ENCODE measurements at places on chromosomes 5 and 9.

- DNase-seq = no peak
Observed at GRCh38 chr5:154698763-154699162, 56.4 kb upstream of the LARP1 start.

DNA sequence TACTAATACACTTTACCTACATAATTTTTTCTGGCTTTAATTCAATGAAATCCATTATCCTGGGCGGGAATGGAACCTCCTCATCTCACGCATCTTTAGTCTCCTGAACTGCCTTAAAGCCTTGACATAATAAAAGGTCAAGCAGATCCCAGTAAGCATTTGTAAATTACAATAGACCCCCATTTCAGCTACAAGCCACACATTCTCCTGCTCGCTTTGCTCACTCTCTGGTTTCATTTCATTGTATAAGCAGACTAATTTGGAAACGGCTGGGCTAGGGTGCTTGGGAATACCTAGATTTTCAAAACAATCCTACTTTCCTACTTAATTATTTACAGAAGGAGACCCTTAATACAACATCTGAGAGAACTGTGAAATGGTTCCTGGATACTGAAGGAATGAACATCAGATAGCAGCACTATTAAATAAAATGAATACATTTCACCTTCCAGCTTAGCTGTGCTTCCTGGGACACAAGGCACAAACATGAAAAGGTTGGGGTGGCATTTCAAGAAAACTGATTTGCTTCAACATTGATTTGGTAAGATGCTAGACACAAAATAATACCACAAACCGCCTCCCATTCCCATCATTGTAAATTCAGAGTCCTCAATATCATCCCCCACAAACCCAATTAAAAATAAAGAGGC, 1.5 kb downstream of the JAKMIP2 start:
- no peak for DNase-seq

DNA sequence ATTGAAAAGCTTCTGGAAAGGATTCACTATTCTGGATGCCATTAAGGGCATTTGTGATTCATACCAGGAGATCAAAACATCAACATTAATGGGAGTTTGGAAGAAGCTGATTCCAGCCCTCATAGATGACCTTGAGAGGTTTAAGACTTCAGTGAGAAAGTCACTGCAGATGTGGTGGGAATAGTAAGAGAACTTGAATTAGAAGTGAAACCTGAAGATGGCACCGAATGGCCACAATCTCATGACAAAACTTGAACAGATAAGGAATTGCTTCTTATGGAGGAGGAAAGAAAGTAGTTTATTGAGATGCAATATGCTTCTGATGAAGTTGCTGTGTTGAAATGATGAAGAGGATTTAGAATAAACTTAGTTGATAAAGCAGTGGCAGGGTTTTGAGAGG, 254.6 kb upstream of the SLC24A2 start:
- DNase-seq = no peak

DNA sequence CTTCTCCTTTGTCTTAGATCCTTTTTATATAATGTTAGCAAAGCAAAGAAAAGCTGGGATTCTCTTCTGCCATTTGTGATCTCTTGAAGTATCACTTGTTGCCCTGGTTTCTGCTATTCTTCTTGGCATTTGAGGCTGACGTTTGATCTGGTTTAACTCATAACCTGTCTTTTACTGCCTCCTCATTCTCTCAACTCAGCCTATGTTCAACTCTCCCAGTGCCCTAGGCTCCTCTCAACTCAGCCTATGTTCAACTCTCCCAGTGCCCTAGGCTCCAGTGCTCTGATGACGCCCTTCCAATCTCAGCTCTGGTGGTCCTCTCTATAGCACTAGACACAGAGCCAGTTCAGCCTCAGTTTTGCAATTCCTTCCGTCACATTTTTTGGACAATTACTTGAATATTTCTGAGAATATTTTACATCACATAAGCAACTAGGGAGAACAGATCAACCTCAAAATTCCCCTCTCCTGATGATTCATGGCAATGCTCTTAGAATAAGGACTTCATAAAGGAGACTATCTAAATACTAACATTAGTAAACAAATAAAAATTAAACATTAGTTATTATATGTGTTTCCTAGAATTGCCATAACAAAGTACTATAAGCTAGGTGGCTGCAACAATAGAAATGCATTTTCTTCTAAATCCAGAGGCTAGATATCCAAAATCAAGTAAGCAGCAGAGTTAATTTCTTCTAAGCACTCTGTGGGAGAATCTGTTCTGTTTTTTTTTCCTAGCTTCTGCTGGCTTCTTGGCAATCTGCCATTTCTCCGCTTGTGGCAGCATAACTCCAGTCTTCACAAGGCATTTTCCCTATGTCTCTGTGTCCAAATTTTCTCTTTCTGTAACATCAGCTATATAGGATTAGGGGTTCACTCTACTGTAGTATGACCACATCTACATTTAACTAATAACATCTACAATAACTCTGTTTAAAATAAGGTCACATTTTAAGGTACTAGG, 662.1 kb upstream of the FTMT start:
- DNase-seq = no peak

DNA sequence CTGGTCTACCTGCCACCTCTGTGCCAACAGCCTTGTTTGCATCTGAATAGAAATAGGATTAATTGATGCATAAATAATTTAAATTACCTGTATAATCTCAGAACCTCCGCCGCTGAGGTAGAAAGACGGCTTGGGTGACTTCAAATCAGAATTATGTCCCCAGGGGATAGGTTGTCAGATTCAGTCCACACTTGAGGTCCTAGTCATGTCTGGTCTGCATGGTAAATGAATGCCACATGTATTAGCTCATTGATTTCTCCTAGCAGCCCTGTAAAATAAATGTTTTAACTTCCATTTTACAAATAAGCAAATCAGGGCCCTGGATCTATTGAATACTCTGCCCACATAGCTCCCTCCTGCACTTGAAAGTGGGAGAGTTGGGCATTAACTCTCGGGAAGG, 368.0 kb upstream of the WWC1 start:
- no peak for DNase-seq

- DNase-seq = no peak
Observed at GRCh38 chr5:80916676-80917075, 43.5 kb upstream of the RASGRF2 start.

GRCh38 chr5:160792281-160792680, 59.7 kb downstream of the ATP10B start:
- DNase-seq = no peak

DNA sequence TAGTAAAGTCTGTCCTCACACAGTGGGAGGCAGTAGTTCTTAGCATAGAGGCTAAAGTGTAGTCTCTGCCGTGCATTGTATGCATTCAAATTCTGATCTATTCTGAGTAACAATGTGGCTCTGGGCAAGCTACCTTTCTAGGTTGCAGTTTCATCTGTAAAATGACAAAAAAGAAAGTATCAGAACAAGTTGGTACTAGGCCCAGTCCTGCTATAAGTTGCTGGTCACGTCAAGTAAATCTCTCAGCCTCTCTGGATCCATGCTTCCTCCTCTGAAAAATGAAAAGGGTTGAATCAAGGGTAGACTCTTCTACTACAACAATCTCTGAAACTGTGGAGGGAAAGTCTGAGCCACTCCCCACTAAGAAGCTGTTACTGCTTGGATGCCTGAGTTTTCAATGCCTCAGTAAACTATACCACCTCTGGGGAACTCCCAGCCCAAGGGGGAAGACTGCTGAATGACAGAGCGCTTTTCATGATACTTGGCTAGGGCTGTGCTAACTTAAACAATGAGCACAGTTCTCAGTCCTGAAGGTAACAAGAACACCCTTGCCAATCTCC, 34.5 kb upstream of the SPARC start:
- no peak for DNase-seq

- no peak for DNase-seq
Observed at GRCh38 chr9:119009249-119009648, 360.0 kb downstream of the BRINP1 start.

- no peak for DNase-seq
Observed at GRCh38 chr9:121273064-121273775, 5.3 kb downstream of the GSN start.

DNA sequence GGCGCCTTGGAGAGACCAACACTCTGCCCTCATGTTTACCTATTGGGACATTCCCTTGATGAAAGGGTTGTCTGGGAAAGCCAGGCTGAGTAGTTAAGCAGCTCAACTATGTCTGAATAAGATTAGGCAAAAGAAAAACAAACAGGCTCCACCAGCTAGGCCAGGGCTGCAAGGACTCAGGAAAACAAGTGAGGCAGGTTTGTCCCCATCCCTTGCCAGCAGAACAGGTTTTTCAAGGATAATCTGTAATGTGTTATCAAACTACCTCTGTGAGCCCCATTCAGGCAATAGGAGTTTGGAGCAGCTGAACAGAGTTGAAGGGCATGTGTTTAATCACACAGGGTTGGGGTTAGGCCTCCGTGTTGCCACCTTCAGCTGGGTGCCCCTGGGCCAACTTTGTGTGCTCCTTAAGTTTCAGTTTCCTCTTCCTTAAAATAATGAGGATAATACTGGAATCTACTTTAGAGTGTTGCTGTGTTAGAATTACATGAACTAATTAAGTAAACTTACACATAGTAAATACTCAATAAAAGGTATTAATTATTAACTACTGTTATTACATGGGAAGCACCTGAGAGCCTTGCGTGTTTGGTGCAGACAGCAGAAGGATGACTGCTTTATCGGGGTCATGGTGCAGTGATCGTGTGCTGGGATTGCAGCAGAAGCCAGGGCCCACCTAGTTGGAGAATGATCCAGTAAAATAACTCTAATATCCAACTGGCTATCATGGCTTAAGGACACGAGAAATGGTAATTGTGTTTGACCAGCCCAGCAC, 72.1 kb upstream of the ATP10B start:
- DNase-seq = no peak

DNA sequence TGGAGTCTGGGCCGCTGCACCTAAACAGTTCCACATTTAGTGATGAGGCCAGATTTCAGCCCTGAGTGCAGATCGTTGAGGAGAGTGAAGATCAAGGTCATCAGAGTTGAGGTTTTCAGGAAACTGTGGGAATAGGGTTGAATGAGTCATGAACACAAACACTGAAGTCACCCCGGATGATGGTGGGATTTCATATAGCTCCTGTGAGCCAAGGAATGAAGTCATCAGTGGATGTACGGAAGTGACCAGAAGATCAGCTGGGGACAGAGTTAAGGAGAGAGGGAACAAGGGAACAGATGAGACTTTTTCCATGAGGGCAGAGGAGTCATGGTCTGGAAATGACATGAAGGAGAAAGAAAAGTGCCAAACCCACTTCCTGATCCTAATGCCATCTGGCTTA, 36.5 kb downstream of the PALM2AKAP2 start:
- DNase-seq = no peak

DNA sequence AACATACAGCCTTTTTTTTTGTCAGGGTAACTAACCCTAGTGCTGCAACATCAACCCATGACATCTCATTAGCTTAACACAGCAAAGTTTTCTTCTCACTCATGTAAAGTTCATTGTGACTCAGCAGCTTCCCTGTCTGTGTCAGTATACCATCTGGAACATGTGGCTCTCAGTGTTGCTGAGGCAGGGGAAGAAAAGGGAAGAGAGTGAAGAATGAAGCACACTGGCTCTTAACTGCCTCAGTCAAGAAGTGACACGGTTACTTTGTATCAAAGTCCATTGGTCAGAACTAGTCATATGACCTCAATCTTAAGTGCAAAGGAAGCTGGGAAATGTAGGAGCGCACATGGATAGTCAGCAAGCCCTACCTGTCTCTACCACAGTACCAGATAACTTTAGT, 185.0 kb upstream of the ELL2 start:
- no peak for DNase-seq

GRCh38 chr5:41795125-41795524, 75.1 kb downstream of the OXCT1 start:
- DNase-seq = no peak

GRCh38 chr9:105662184-105663104, at the start of gene TAL2:
TSS of gene TAL2 (plus strand) at chr9:105662457. CDS start at chr9:105662497, 40 bp downstream.
- DNase-seq = no peak

- no peak for DNase-seq
Observed at GRCh38 chr5:8981496-8981895, 564.4 kb downstream of the SEMA5A start.

DNA sequence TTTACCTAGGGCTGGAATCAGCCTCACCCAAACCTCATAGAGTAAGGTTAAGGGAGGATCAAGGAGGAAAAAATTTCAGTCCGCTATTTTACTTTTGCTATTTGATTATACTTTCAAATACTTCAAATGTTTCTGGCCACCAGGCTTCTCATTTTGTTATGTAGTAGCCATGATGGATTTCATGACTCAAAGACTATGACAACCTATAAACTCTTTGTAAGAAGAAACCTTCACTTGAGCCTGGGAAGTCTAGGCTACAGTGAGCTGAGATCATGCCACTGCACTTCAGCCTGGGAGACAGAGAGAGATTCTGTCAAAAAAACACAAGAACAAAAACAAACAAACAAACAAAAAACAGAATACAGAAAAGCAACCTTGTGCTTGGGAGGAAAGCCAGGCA, 293.6 kb upstream of the TNC start:
- no peak for DNase-seq

DNA sequence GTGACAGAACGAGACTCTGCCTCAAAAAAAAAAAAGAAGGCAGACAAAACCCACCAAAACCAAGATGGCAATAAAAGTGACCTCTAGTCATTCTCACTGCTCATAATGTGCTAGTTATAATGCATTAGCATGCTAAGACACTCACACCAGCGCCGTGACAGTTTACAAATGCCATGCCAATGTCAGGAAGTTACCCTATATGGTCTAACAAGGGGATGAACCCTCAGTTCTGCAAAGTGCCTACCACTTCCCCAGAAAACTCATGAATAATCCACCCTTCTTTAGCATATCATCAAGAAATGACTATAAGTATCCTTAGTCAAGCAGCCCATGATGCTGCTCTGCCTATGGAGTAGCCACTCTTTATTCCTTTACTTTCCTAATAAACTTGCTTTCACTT, 4.7 kb upstream of the BICD2 start:
- no peak for DNase-seq

DNA sequence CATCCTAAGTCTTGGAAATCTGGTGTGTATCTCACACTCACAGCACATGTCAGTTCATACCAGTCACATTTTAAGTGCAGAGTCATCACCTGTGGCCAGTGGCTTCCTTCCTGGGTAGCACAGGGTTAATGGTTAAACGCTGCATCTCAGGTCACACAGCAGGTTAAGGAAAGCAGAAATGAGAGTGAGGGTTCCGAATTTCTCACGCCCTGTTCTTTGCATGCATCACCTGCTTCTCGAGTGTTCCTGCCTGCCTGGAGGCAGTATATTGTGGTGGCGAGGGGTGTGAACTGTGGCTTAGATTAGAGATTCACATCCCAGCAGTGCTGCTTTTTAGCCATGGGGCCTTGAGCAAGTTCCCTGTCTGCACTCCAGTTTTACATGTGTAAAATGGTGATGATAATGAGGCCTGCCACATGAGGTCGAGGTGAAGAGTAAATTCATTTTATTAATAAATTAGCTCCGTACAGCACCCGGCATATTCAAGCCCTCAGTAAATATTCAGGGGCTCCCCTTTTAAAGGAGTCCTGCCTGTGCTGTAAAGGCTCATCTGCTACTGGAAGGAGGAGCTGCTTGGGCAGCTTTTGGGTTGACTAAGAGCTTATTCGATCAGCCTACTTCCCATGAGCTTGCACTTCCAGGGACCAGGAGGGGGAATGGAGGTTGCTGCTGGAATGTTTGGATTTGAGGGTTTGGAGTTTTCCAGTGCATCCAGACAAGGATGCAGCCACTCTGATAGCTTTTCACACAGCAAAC, 61.1 kb upstream of the SAP30L start:
- no peak for DNase-seq

GRCh38 chr5:112647428-112647827, 90.3 kb upstream of the APC start:
- no peak for DNase-seq

- no peak for DNase-seq
Observed at GRCh38 chr5:58235299-58235698, 224.6 kb downstream of the PLK2 start.
